Chondrocyte (in vitro differentiated cells): ENCODE measurements at places on chromosomes 2 and 18. TPM values are rescaled to one million over a fixed set of nuclear protein-coding genes. Genes with fewer than 3 reads are reported as not detected.

The CHPF gene
- total RNA-seq = 273 to 276 TPM (median 273 TPM) in 3 replicates

The RAD51AP2 gene
- total RNA-seq = not detected in 3 replicates

The CCDC178 gene
- not detected in 3 replicates for total RNA-seq

The DNER gene
- total RNA-seq = not detected in 3 replicates

The SIX2 gene
- 35.0 to 93.2 TPM (median 35.1 TPM) in 3 replicates for total RNA-seq

The DSEL gene
- total RNA-seq = 49.3 to 86.6 TPM (median 49.8 TPM) in 3 replicates

The KIF1A gene
- 15.2 to 63.5 TPM (median 60.0 TPM) in 3 replicates for total RNA-seq

DNA sequence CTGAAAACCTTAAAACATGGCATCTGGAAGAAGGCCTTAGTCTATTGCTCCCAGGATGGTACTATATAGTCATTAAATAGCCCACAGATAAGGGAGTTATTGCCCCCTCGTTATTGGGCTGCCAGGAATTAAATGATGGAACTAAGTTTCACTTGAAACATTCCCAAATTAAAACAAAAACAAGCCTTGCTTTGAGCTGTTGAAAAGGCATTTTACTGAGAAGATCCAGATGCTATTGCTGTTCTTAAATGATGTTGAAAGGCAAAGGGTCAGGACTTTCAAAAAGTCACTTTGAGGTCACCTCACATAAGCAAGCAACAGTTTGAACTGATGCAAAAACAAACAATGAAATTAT lies 2.0 kb upstream of the AMMECR1L start:
- H3K27ac ChIP-seq = no peak overlapping the region
- H3K36me3 ChIP-seq = peaks cover 1% of the 10 kb centered on the region
- H3K27me3 ChIP-seq = no peaks in the 10 kb centered on the region
- no peak for DNase-seq

DNA sequence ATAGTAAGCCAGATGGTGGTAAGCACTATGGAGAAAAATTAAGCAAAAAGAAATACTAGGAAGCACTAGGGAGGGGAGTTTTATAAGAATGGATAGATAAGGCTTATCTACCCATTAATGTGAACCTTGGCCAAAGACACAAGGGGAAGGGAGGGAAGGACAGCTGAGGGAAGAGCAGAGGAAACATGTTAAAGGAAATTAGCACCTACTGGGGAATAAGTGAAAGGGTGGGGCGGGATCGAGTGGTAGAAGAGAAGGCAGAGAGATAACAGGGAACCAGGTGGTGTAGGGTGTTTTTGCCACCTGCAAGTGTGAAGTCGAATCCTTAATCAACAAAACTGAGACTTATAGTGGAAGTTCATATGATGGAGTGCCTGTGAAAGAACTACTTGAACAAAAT lies 1.7 kb downstream of the UNC80 start:
- H3K27ac ChIP-seq = no peak overlapping the region
- no peaks in the 10 kb centered on the region for H3K36me3 ChIP-seq
- H3K4me1 ChIP-seq = peaks cover 4% of the 10 kb centered on the region
- no peak overlapping the region for H3K4me3 ChIP-seq
- H3K27me3 ChIP-seq = peaks cover 20% of the 10 kb centered on the region
- DNase-seq = no peak

DNA sequence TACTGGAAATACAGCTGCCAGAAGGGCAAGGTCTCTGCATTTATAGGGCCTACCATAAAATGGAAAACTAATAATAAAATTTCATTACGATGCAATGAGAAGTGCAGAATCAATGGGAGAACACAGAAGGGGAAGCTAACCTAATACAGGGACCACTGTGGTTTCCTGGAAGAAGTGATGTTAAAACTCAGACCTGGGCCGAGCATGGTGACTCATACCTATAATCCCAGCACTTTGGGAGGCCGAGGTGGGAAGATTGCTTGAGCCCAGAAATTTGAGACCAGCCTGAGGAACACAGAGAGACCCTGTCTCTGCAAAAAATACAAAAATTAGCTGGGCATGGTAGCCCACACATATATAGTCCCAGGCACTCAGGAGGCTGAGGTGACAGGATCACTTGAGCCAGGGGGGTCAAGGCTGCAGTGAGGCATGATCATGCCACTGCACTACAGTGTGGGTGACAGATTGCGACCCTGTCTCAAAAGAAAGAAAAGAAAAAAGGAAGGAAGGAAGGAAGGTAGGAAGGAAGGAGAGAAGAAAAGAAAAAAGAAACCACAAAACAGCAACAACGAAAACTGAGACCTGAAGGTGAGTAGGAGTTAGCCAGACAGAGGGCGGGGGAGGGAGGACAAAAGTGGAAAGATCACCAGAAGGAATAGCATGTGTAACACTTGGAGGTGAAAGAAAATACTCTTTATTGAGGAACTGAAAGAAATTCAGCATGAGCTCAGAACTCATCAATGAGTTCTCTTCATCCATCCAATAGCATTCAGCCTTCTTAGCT lies 58.3 kb upstream of the DTNA start:
- peaks cover 9% of the 10 kb centered on the region for H3K4me1 ChIP-seq
- no peak overlapping the region for H3K4me3 ChIP-seq
- H3K27me3 ChIP-seq = no peaks in the 10 kb centered on the region
- no peak overlapping the region for H3K27ac ChIP-seq
- no peak for DNase-seq

- H3K4me1 ChIP-seq = peaks cover 22% of the 10 kb centered on the region
- no peaks in the 10 kb centered on the region for H3K36me3 ChIP-seq
- no peak overlapping the region for H3K4me3 ChIP-seq
- H3K27me3 ChIP-seq = peaks cover 6% of the 10 kb centered on the region
- no peak overlapping the region for H3K27ac ChIP-seq
- DNase-seq = no peak
Measured at GRCh38 chr2:73825408-73825807, 3.4 kb upstream of the STAMBP start.

GRCh38 chr2:125398738-125399524 lies 1257.0 kb upstream of the GYPC start:
- no peaks in the 10 kb centered on the region for H3K36me3 ChIP-seq
- no peak overlapping the region for H3K4me3 ChIP-seq
- H3K27me3 ChIP-seq = peaks cover 8% of the 10 kb centered on the region
- no peak overlapping the region for H3K27ac ChIP-seq
- no peak for DNase-seq
- H3K4me1 ChIP-seq = peaks cover 8% of the 10 kb centered on the region

- H3K27ac ChIP-seq = no peak overlapping the region
- no peak overlapping the region for H3K4me3 ChIP-seq
- no peak for DNase-seq
- peaks cover 9% of the 10 kb centered on the region for H3K4me1 ChIP-seq
Measured at GRCh38 chr18:410047-410455, 90.5 kb downstream of the COLEC12 start.

DNA sequence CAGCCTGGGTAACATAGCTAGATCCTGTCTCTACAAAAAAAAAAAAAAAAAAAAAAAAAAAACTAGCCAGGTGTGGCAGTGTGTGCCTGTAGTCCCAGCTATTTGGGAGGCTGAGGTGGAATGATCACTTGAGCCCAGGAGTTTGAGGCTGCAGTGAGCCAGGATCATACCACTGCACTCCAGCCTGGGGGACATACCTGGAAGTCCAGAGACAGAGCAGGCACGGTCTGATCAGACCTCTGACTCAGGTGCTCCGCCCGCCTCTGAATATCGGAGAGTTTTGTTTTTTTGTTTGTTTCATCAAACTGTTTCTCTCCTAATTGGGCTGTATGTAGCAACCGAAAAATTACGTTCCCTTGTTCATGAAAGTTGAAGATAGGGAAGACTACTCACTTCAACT lies 49.2 kb downstream of the RASGRP3 start:
- H3K27me3 ChIP-seq = no peaks in the 10 kb centered on the region
- H3K27ac ChIP-seq = no peak overlapping the region
- no peaks in the 10 kb centered on the region for H3K36me3 ChIP-seq
- H3K4me3 ChIP-seq = no peak overlapping the region

DNA sequence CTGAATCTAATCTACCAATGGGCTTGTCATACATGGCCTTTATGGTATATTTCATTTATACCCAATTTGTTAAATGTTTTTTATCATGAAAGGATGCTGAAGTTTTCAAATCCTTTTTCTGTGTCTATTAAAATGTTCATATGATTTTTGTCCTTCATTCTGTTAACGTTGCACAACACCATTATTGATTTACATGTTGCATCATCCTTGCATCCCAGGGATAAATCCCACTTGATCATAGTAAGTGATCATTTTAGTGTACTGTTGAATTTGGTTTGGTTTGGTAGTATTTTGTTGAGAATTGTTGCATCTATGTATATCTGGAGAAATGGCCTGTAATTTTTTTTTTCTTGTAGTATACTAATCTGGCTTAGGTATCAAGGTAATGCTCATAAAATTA lies 9.4 kb downstream of the SP100 start:
- H3K27ac ChIP-seq = no peak overlapping the region
- H3K27me3 ChIP-seq = no peaks in the 10 kb centered on the region
- peaks cover 44% of the 10 kb centered on the region for H3K4me1 ChIP-seq
- H3K4me3 ChIP-seq = no peak overlapping the region
- DNase-seq = no peak

DNA sequence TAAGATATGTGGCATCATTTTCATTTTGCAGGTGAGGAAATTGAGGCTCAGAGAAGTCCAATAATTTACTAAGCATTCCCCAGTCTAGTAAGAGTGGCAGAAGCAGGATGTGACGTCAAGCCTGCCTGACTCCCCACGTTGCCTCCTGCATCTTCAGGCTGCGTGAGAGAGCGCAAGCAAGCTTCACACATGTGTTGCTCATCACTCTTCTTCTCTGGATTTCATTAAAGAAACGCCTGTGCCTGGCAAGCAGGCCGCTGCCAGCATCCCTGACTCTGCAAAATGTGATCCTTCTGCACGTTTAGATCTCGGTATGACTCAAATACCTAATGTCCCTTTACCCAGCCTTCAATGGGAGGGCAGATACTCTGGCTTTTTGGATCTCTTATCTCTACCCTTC lies 96.8 kb downstream of the PRKCE start:
- no peaks in the 10 kb centered on the region for H3K27me3 ChIP-seq
- peaks cover 7% of the 10 kb centered on the region for H3K36me3 ChIP-seq
- H3K4me3 ChIP-seq = no peak overlapping the region
- DNase-seq = no peak
- H3K4me1 ChIP-seq = no peaks in the 10 kb centered on the region

- peaks cover 25% of the 10 kb centered on the region for H3K4me1 ChIP-seq
- peak overlapping the region; percentile 97 for H3K4me3 ChIP-seq
- H3K27me3 ChIP-seq = no peaks in the 10 kb centered on the region
- no peak for DNase-seq
- peaks cover 3% of the 10 kb centered on the region for H3K36me3 ChIP-seq
Measured at GRCh38 chr2:134917360-134917865, 1.2 kb upstream of the CCNT2 start.

GRCh38 chr2:26470601-26471260 lies 7.2 kb downstream of the OTOF start:
- H3K4me3 ChIP-seq = no peak overlapping the region
- H3K27ac ChIP-seq = no peak overlapping the region
- H3K4me1 ChIP-seq = no peaks in the 10 kb centered on the region
- no peaks in the 10 kb centered on the region for H3K27me3 ChIP-seq
- peaks cover 1% of the 10 kb centered on the region for H3K36me3 ChIP-seq

GRCh38 chr2:128026448-128027277 lies 1.2 kb downstream of the SAP130 start:
- H3K27me3 ChIP-seq = no peaks in the 10 kb centered on the region
- peak overlapping the region; percentile 94 for H3K4me3 ChIP-seq
- peak; percentile 91 for DNase-seq
- H3K27ac ChIP-seq = peak overlapping the region; percentile 90

DNA sequence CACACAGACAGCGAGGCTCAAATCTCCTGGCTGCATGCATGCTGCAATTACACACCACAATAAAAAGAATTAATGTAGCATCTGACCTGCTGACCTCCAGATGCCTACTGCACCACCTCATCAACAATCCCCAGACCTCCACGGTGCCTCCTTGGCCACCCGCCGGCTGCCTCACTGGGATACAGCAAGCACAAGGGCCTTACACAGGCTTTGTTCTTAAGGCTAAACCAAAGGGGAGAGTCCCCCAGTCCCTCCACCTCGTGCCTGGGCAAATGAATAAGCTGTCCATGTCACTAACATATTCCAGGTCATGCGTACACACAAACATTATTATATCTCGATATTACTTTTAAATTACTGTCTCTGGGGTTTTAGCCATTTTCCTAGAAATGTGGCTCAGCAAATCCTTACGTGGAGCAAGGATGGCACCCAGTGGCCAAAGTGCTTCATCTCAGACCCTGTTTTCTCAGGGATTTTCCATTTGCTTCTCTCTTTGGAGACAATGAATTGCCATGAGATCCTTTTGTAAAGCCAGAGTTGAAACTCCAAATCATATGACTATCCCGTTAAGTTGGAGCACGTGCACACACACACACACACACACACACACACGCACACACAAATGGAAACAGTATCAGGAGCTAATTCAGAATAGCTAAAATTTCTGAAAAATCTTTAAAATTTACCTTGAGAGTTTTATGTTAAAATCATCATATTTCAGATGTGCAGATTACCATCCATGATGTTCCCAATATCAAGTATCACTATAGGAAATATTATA lies 313.8 kb downstream of the PDE11A start:
- no peak overlapping the region for H3K4me3 ChIP-seq
- DNase-seq = no peak
- H3K27me3 ChIP-seq = peaks cover 7% of the 10 kb centered on the region
- peaks cover 12% of the 10 kb centered on the region for H3K4me1 ChIP-seq

- H3K4me1 ChIP-seq = no peaks in the 10 kb centered on the region
- no peaks in the 10 kb centered on the region for H3K36me3 ChIP-seq
- no peak overlapping the region for H3K4me3 ChIP-seq
- peaks cover 16% of the 10 kb centered on the region for H3K27me3 ChIP-seq
- H3K27ac ChIP-seq = no peak overlapping the region
- DNase-seq = no peak
Measured at GRCh38 chr2:118584062-118584749, 263.2 kb downstream of the EN1 start.
